Mammary epithelial cell (primary cell): ENCODE measurements at places on chromosomes 7 and 10. TPM values are rescaled to one million over a fixed set of nuclear protein-coding genes. Genes with fewer than 3 reads are reported as not detected.

NPY4R gene
- 0.37 TPM for polyA plus RNA-seq

DNA sequence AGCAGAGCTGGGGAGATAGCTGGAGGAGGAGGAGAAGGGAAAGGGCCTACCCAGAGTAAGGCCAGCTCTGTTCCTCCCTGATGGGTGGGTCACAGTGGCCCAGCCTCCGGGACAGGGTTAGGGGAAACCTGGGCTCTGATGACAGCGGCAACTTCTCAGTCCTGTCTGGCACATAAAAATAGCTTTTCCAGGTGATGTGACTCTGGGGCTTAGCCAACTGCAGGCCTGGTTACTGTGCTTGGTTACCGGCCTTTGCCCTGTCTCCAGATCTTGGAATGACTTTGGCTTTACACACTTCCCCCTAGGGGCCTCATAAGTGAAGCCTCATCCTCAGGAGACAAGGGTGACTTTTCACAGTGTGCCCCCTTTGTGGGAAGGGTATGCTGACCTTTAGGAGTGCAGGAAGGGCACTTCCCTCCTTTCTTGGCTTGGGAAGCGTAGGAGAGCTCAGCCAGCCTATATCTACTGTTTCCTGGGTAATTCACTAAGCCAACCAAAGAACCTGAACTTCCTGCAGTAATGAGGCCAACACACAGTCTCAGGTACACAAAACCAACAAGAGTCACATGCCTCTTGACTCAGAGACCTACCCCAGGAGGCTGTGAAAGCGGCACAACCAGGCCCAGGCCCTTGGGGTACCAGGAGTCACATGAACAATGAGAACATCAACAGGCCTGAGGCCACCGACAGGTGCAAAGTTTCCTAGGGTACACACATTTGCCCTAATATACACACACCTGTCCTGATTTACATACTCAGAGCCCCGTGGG, 11.7 kb upstream of the HILPDA start:
- peak; percentile 19 for DNase-seq

- no peak for DNase-seq
Measured at GRCh38 chr7:151271699-151272355, 23.3 kb upstream of the SMARCD3 start.

DNA sequence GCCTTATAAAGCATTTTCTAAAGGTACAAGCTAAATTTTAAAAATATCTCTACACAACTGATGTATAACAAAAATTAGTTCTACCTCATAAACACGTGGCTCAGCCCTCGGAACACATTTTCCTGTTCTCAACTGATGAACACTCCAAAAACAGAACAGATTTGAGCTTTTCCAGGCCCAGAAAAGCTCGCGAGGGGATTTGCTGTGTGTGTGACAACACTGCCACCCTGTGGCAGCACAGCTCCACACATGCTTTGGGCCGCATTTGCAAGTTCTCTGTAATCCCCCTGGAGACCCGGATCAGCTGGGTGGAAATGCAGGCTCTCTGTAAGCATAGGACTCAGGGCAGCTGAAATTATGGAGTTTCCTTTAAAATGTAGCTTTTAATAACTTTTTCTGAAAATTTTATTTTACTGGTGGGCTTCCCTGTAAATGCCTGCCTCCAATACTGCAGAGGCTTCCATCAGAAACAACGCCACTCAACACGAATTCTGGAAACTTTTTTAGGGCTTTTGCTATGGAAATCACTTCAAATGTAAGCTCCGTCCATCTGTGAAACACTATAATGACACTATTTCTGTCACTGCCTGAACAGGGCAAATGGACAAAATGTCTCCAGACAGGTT, 155.5 kb downstream of the COBL start:
- DNase-seq = peak; percentile 18
